Spleen (tissue), 13 donors: ENCODE measurements at places on chromosomes 16 and 17. TPM values are rescaled to one million over a fixed set of nuclear protein-coding genes. Genes with fewer than 3 reads are reported as not detected.

GRCh38 chr17:69856946-69857345, 218.1 kb upstream of the KCNJ16 start:
- DNase-seq: no peak

- no peak for DNase-seq
These were observed 4.0 kb downstream of the CCL4 start for GRCh38 chr17:36107660-36108059.

- DNase-seq: peak; percentile 78
These were observed 1.3 kb upstream of the ACLY start for GRCh38 chr17:41919840-41920579.

DNA sequence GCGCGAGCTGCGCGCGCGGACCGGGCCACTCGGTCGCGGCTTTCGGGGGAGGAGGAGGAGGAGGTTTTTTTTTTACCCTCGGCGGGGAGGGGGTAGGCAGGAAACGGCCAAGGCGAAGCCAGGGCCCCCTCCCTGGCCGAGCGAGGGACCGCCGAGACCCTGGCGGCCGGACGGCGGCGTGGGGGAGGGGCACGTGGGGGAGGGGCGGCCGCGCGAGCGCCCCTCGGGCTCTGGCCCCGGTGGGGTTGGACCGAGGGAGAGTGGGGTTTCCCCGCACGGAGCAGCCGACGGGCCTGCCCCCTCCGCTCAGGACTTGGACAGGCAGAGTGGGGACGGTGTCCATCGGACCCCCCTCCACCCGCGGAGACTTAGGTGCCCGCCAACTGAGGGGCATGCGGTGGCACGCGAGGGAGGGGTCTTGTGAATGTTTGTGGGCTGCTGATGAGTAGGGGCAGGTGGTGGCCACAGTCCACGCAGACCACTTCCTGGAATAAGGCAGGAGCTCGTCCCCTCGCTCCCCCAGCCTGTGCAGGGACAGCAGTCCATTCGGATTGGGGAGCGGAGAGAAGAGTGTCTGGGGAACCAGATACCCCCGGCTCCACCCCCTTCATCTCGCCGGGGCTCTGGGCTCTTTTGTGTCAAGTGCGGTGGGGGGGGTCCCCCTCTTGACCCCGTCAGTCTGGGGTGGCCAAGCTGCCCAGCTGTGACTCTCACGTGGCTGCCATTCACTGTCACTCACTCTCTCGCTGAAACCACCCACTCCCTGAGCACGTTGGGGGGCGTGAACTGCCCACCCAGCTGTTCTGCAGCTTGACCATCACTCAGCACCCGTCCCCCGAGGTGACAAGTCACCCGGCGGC, 3.0 kb upstream of the CHD3 start:
- peak; percentile 88 for DNase-seq

Gene PRSS22
- not detected for total RNA-seq

Gene KRTAP9-4
- total RNA-seq: not detected

- DNase-seq: no peak
These were observed 252.7 kb downstream of the PARN start for GRCh38 chr16:14377326-14377725.

Gene SPNS2
- total RNA-seq: 19.6 TPM

Gene CD300LD
- not detected for total RNA-seq

GRCh38 chr17:4241535-4241934, 22.2 kb downstream of the ANKFY1 start:
- DNase-seq: no peak

GRCh38 chr17:2636169-2636930, 42.9 kb downstream of the PAFAH1B1 start:
- DNase-seq: no peak

Gene SLC12A3
- total RNA-seq: 0.77 TPM

DNA sequence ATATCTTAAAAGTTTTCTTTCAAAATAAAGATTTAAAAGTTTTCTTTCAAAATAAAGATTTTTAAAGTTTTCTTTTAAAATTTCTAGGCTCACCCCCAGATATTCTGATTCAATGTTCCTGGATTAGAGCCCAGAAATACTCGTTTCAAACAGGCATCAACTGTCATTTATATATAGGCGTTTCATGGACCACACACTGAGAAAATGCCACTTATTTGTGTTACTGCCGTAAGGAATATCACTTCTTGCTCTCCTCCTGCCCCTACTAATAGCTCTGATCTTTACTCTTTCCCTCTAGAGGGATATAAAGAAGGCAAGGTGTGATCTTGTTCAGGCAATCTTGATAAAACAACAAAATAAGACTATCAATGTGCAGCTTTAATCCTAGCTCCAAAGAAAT, 1324.1 kb downstream of the CDH8 start:
- DNase-seq: no peak

GRCh38 chr17:2705263-2705662, 6.3 kb downstream of the CLUH start:
- DNase-seq: peak; percentile 57

Gene FN3K
- 11.5 TPM for total RNA-seq

DNA sequence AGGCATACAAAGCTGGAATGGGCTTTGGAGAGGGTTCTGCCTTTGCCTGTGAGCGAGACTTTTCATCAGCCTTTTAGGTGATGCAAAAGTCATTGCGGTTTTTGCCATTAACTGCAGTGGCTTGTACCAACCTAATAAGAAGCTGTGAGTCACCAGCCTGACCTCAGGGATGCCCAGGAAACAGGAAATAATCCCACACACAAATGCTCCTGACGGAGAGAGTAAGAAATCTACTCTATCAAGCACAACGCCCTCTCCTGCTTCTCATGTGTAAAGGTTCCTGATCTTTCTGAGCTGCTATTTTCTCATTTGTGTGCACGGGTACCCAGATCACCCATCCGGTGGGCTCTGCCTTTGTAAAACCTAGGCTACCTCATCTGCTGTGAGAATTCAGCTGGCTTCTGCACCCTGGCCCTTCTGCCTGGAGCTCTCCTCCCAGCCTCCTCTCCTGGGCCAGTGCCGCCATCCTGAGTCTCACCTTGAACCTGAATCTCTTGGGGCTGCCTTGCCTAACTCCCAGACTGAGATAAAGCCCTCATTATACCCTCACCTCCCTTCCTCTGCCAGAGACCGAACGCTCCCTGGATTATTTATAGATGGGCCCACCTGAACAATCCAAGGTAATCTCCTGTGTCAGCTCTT, 299.7 kb downstream of the C16orf95 start:
- DNase-seq: peak; percentile 33

Gene VTN
- 0.98 TPM for total RNA-seq

DNA sequence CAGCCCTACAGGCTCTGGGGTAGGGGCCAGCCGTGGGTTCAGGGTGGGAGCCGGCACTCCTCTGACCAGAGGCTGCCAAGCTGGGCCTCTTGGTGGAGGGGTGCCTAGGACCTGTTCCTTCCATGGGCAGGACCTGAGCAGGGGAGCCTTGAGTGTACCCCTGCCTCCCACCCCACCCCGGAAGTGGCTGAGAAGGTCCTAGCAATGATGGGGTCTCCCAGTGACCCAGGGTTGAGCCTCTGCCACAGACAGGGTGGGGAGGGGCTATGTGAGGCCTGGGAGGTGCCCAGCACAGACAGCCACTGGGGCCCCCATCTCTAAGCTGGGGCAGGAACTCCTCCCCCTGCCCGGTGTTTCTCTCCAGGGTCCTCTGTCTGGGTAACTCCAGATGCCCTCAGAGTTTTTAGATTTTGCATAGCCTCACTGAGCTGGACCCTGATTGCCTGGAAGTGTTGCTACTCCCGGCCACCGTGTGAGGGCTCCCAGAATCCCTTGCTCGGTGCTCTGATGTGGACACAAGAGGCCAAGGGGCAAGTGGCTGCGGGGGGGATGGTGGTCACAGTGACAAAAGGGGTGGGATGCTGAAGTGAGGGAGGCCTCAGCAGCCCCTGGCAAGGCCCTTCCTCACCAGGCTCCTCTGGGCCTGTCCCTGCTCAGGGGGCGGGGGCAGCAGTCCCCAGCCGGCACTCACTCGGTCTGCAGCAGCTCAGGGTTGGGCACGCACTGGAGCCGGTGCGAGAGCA, 6.4 kb upstream of the MTSS2 start:
- no peak for DNase-seq

Gene TMEM100
- 19.8 TPM for total RNA-seq

Gene RNF112
- 7.6 TPM for total RNA-seq

DNA sequence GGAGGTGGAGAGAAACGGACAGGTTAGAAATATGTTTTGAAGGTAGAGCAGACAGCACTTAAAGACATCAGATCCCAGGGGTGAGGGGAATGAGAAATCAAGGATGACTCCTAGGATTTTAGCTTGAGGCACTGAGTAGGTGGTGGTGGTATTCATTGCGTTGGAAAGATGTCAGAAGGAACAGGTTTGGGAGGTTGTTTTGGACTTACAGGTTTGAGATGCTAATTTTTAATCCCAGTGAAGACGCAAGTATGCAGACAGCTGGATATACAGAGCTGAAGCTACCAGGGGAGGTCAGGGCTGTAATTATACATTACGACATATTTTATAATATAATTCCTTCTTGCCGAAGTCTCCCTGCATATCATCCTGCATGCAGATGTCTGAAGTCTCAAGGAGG, 433.3 kb downstream of the XYLT1 start:
- DNase-seq: no peak

- peak; percentile 32 for DNase-seq
These were observed 9.3 kb downstream of the FBXO31 start for GRCh38 chr16:87374313-87374712.

Gene ZDHHC1
- total RNA-seq: 13.6 TPM
